ENCODE measurements at places on chromosomes 5 and 9.

DNA sequence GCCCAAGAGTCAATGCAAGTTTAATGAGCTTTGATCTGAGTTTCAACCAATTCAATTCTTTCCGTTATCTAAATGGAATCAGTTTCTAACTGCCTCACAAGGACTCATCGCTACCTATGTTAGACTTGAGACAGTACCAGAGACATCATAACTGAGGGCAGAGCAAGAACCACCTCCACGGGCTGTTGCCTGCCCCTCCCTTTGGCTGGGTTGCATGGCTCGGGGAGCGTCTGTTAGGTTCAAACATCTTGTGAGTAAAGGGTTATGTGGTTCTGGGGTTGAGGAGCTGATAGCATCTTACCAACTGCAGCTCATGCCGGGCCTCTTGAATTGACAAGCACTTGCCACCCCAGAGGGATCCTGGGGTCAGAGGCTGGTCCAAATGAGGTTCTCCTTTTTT is 457.9 kb downstream of the ENC1 start:
- no peak for DNase-seq

DNA sequence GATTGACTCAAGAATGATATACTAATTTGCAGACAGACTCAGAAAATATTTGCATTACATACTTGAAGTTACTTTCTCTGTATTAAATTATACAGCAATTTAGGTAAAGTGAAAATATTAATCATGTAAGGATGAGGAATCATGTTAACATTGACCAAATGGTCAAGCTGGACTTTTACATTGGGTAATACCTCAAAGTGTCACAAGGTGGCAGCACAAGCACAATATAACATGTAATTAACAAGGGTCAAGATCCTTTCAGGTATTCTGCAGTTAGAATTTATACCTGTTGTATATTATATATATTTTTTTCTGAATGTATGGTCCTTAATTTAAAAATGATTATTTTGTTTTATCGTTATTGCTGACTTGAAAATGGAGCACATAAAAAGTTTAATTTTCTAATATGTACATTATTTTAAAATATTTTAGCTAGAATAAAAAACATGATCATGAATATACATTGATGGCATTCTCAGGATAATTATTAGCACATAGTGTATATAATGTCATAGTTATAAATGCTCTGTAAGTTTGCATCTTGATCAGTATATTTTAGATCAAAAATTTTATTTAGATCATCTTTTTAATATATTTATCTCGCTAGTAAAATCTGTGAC is 8.6 kb downstream of the HAPLN1 start:
- DNase-seq = peak; percentile 30

- DNase-seq = no peak
These were observed 19.7 kb upstream of the GDA start for GRCh38 chr9:72129271-72130156.

DNA sequence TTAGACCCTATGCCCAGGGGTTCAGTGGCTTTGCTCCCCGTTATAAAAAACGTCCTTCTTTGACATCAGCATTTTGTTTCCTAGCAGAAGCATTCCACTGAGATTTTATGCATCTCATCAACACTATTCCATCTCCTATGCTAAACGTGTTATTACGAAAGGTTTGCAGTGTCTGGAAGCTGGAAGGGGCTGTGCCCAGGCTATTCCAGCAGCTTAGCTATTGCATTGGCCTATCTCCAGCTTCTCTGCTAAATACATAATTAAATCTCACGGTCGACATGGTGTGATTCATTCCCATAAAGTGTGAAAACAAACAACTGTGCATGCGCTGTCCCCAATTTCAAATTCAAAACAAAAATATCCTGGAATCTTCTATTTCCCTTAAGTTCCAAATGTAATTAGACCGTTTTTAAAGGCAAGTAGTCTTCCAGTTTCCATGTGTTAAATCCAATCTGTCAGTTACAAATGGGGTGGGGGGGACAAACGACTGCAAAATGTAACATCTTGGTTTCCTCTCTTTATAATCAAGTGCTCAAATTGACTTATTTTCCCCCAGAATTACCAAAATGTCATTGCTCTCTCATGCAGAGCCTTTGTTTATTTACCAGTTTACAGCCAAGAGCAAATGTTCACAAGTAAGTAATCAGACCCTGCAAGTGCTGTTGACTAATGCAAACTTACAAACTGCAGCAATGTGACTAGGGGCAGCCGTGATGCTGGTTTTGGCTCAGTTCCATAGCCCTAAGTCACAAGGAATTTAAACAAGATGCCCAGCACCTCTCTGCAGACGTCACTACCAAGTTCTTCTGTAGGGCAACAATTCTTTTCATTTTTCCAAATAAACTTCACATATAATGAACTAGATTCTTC is 212.3 kb upstream of the RORB start:
- no peak for DNase-seq

DNA sequence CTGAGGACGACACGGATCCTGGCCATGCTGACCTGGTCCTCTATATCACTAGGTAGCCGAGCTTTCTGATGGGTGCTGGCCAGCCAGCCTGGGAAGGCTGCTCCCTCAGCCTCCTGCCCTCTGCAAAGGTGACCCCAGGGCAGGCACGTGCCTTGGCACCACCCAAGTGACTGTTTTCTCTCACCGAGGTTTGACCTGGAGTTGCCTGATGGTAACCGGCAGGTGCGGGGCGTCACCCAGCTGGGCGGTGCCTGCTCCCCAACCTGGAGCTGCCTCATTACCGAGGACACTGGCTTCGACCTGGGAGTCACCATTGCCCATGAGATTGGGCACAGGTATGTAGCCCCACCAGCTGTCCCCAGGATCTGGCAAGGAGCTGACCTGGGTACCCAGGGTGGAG is 3.8 kb downstream of the ADAMTS13 start:
- no peak for DNase-seq

- DNase-seq = peak; percentile 49
These were observed 11.6 kb downstream of the ABL1 start for GRCh38 chr9:130846487-130847305.

DNA sequence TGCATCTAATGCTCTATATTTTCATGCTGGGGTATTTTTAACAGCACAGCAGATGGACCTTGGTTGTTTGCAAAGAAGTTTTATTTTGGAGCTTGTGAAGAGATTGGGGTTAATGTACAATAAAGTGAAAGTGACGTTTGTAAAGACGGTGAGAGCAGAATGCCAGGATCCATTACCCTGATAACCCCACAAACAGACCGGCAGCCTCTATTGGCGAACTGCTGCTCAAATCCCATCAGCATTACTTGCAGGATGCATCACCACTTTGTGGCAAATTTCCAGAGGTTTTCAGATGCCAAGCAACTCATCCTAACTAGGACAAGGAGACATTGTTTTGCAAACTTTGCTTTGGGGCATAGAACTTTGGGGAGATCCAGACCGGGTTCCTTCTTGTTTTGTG is 383.3 kb upstream of the ZNF462 start:
- no peak for DNase-seq

- no peak for DNase-seq
These were observed 32.9 kb upstream of the IFNK start for GRCh38 chr9:27491154-27491553.

DNA sequence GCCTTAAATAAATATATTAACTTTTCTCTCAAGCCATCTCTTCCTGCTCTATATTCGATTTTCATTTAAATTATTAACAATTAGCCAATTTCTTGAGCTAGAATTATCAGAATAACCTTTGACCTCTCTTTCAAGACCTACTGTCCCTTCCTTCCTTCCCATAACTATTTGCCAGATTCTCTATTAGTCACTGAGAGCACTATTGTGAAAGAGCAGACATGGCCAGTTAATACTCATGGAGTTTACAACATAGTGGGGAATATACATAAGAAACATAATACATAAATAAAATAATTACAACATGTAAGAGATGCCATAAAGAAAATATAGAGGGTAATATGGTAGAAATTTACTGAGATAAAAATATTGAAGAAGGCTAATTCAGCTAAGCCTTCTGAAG is 72.1 kb upstream of the CHD1 start:
- no peak for DNase-seq

DNA sequence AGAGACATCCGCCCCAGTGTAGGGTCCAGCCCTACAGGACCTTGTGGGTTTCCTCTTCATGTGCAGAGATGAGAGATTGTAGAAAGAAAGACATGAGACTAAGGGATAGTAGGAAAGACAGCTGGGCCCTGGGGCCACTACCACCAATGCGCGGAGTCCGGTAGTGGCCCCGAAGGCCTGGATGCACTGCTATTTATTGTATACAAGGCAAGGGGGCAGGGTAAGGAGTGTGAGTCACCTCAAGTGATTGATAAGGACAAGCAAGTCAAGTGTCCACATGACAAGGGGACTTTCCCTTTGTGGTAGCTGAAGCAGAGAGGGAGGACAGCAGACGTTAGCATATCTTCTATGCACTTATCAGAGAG is 6.2 kb upstream of the TMEM141 start:
- no peak for DNase-seq

- DNase-seq = no peak
These were observed 202.4 kb upstream of the CDH9 start for GRCh38 chr5:27240791-27241190.

DNA sequence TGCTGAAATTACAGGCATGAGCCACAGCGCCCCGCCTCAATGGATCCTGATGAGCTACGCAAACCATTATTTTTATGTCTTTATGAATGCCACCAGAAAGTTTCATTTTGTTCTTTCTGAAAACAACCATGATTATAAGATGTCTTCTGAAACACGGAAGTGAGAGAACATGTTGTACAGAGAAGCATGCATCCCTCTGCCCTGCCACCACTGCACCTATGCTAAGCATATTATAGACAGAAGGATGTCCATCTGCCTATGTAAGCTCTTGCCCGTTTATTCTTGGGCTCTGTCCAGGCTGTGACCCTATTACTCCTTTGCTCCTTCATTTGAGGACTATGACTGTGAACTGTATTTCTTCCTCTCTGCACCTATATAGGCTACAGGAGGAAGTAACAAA is 74.3 kb downstream of the GRAMD2B start:
- DNase-seq = no peak

GRCh38 chr5:109312695-109313094 is 97.1 kb downstream of the PJA2 start:
- DNase-seq = no peak
